Muscle of leg (tissue), 16 donors: ENCODE measurements at places on chromosomes 3 and 15. TPM values are rescaled to one million over a fixed set of nuclear protein-coding genes. Genes with fewer than 3 reads are reported as not detected.

GRCh38 chr3:5294356-5294755 is 106.8 kb downstream of the EDEM1 start:
- DNase-seq: no peak

GRCh38 chr15:89647191-89647851 is 7.9 kb downstream of the KIF7 start:
- peak; percentile 62 for DNase-seq

- no peak for DNase-seq
Observed at GRCh38 chr15:42503825-42504224, 8.4 kb downstream of the SNAP23 start.

- DNase-seq: no peak
Observed at GRCh38 chr3:71415681-71416122, 167.8 kb downstream of the FOXP1 start.

DNA sequence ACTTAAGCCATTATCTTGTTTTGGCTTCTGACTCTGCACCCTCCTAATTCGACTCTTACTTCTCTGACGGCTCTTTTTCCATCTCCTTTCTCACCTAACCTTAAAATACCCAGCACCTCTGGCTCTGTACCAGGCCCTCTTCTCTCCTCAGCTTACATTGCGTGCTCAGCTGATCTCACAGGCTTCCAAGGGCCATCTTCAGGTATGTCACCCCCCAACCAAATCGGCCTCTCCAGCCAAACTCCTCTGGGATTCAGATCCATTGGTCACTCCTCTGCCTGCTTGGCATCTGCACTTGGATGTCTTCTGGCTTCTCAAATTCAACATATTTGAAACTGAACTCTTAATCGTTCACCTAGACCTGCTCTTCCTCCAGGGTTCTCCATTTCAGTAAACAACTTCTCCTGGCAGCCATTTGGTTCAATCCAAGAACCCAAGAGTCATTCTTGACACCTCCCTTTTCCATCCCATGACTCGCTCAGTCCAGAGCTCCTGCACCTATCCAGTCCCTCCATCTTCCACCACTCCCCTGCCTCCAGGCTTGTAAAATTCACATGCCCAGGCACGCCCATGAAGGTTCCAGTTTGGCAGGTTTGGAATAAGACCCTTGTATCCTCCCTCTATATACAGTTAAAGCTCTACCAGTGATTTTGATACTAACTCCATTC is 35.2 kb upstream of the SLC41A3 start:
- no peak for DNase-seq

- DNase-seq: no peak
Observed at GRCh38 chr15:46677491-46677890, 1039.8 kb upstream of the SEMA6D start.

DNA sequence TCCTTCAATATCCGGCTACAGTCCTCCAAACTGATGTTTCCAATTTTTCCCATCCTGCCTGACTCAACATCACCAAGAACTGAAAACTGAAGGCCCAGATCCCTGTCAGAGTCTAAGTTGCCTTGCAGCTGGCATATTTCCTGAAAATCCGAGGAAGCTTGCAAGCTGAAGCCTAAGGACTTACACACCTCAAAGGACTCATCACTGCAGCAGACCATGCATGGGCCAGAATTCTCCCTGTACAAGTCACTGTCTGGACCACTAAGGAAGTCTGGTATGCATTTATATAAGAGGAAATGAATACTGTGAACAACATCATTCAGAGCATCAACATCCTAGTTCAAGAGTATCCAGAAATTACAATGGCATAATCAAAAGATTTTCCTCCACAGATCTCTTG is 548.8 kb upstream of the MDFIC2 start:
- no peak for DNase-seq

DNA sequence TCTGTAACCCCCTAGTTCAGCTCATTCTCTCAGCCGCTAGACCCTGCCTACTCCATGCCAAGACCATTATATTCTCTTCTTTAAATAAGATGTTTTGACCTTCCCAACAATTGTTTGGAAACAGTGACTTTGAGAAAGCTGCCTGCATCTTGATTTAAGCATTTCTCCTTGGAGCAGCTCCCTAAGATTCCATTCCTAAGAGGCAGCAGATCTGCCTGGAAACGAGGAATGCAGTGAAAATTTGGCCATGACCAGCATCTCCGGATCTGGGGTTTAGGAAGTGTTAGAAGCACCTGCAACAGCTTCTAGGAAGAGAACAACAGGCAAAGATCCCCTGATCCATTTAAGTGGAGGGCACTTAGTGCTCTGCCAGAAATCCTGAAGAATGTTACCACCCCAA is 235.7 kb downstream of the NTRK3 start:
- no peak for DNase-seq

DNA sequence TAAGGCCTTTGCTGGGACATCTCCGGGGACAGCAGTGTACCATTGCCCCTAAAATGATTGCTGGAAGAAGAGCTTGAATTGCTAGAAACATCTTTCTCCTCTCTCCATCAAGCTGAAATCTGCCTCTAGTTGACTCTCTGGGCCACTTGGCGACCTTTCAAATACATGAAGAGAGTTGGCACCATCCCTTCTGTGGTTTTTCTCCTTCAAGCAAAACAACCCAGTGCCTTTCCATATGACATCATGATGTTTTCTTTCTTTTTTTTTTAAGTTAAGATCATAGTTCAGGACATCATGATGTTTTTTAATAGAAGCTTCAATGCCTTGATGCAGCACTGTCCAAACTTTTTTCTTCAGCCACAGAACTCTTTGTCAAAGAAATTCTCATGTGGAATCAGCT is 144.0 kb upstream of the PTPRG start:
- peak; percentile 27 for DNase-seq

DNA sequence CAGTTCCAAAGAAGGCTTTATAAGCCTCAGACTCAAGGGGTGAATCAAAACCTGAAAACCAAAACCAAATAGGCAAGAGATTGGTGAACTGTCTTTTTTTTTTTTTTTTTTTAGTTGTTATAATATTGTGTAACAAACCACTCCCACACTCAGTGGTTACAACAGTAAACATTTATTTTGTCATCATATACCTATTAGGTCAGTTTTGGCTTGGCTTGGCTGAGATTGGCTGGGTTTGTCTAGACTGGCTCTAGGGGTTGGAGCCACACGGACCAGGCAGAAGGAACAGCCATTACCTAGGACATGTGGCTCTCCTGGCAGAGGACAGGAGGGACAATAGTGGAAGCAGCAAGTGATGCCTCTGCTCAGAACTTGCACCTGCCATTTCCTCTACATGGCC is 26.4 kb upstream of the RYR3 start:
- DNase-seq: no peak

GRCh38 chr15:37032091-37032775 is 68.1 kb downstream of the MEIS2 start:
- no peak for DNase-seq

DNA sequence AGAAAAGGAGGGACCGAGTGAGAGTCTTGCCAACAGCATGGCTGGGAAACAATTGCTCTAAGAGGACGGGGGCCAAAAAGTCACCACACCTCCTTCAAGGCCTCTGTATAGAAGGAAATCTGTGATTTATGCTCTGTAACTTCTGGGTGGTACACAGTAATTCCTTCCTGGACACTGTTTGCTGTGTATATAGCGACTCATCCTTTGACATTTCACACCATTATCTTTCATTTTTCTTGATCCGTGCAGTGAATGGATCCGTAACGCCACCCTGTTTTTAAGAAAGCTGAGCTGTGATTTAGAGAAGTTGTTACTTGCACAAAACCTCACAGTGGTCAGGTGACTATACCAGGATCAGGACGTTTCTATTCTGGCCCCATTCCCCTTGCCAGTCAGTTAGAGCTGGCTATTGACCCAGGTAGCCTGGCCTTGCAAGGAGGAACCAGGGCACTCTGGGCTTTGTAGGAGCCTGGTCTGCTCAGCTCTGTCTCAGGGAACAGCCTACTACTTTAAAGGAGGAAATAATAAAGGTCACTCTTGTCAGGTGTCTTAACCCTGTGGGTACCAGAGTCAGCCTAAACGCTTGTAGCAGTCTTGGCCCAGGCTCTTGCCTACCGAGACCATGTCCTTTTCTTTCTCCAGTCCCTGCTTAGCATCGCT is 86.5 kb upstream of the MYZAP start:
- DNase-seq: no peak

DNA sequence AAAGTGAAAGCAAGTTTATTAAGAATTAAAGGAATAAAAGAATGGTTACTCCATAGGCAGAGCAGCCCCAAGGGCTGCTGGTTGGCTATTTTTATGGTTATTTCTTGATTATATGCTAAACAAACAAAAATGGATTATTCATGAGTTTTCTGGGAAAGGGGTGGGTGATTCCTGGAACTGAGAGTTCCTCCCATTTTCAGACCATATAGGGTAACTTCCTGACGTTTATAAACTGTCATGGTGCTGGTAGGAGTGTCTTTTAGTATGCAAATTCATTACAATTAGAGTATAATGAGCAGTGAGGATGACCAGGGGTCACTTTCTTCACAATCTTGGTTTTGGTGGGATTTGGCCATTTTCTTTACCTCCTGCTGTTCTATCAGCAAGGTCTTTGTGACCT is 707.9 kb downstream of the ZNF385D start:
- no peak for DNase-seq

Gene ADAMTS7
- 4.9 TPM for total RNA-seq

DNA sequence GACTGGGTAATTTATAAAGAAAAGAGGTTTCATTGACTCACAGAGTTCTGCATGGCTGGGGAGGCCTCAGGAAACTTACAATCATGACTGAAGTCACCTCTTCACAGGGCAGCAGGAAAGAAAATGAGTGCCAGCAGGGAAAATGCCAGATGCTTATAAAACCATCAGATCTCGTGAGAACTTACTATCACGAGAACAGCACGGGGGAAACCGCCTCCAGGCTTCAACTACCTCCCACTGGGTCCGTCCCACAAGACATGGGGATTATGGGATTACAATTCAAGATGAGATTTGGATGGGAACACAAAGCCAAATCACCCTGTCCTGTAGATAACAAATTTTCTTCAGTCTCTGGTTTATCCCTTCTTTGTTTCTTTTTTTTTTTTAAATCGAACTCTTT is 31.0 kb upstream of the AVEN start:
- no peak for DNase-seq

Gene MKRN3
- 0.62 TPM for total RNA-seq

GRCh38 chr3:16386561-16386960 is 121.5 kb downstream of the OXNAD1 start:
- DNase-seq: no peak

GRCh38 chr3:184562878-184563560 is 1.4 kb downstream of the EPHB3 start:
- DNase-seq: peak; percentile 74

- no peak for DNase-seq
Observed at GRCh38 chr15:60485365-60486055, 6.6 kb upstream of the ICE2 start.

DNA sequence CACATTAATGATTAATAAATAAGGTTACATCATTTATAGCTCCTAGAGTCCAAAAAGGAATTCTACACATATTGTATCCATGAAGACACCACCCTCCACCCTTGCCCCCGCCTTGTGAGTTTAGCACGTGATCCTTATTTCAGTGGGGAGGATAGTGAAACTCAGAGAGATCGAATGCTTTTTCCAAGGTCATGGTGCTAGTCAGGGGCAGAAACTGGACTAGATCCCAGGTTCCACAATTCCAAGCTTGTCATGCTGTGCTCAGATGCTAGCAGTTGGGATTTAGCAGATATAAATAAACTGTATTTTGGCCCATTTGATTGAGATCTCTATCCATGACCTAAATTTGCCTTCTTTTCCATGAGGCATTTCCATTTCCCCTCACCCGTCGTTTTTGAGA is 227.4 kb upstream of the THRB start:
- DNase-seq: peak; percentile 37

- peak; percentile 54 for DNase-seq
Observed at GRCh38 chr15:78035321-78035751, 42.2 kb downstream of the TBC1D2B start.

- no peak for DNase-seq
Observed at GRCh38 chr3:155334914-155335723, 41.6 kb upstream of the STRIT1 start.

Gene SHC4
- total RNA-seq: 2.0 TPM

- no peak for DNase-seq
Observed at GRCh38 chr3:69542805-69543429, 157.0 kb upstream of the FRMD4B start.

Gene P2RY13
- total RNA-seq: 0.75 TPM

- DNase-seq: peak; percentile 70
Observed at GRCh38 chr15:67880651-67881182, 40.9 kb upstream of the RNU6-1 start.

- DNase-seq: peak; percentile 79
Observed at GRCh38 chr3:134650431-134651346, at the start of gene KY. Gene KY (minus strand): TSS chr3:134651022. CDS start chr3:134650960, 62 bp downstream.

Gene TMC3
- 0.04 TPM for total RNA-seq

- no peak for DNase-seq
Observed at GRCh38 chr3:42613462-42613861, 13.0 kb downstream of the NKTR start.
